ENCODE measurements at places on chromosomes 3 and 15. TPM values are rescaled to one million over a fixed set of nuclear protein-coding genes. Genes with fewer than 3 reads are reported as not detected.

EXD1 gene
- not detected for total RNA-seq

CERS3 gene
- total RNA-seq, result 1.3 TPM

BRPF1 gene
- total RNA-seq, result 41.2 TPM

EFHB gene
- total RNA-seq, result 3.2 TPM

ERICH6 gene
- total RNA-seq, result not detected

STARD9 gene
- 13.7 TPM for total RNA-seq

GPD1L gene
- 16.6 TPM for total RNA-seq

CFAP91 gene
- total RNA-seq, result 0.25 TPM

SUSD5 gene
- total RNA-seq, result not detected

DAPK2 gene
- total RNA-seq, result 1.3 TPM

SAXO2 gene
- 5.1 TPM for total RNA-seq

PYGO1 gene
- not detected for total RNA-seq

GPR27 gene
- total RNA-seq, result not detected

CLDN18 gene
- not detected for total RNA-seq

NEK10 gene
- total RNA-seq, result 1.5 TPM

SH3GL3 gene
- total RNA-seq, result not detected

MYEF2 gene
- 24.5 TPM for total RNA-seq

RASGRP1 gene
- 88.5 TPM for total RNA-seq

RHO gene
- 0.13 TPM for total RNA-seq

ZNF717 gene
- total RNA-seq, result 19.0 TPM

TMEM158 gene
- not detected for total RNA-seq

UBXN7 gene
- total RNA-seq, result 88.4 TPM

SERINC4 gene
- total RNA-seq, result 0.23 TPM

GOLGA8T gene
- total RNA-seq, result not detected

DALRD3 gene
- 23.9 TPM for total RNA-seq

BOC gene
- total RNA-seq, result not detected

CCNB2 gene
- 0.80 TPM for total RNA-seq

CCRL2 gene
- total RNA-seq, result 2.8 TPM

SYNPR gene
- total RNA-seq, result not detected

OXTR gene
- total RNA-seq, result 0.18 TPM

CRYBG3 gene
- 3.3 TPM for total RNA-seq
